ENCODE measurements at places on chromosomes 6 and 20. TPM values are rescaled to one million over a fixed set of nuclear protein-coding genes. Genes with fewer than 3 reads are reported as not detected.

HLA-DRB1 gene
- polyA plus RNA-seq, result 52.1 TPM

FAM83C gene
- polyA plus RNA-seq, result 0.07 TPM

HLA-F gene
- polyA plus RNA-seq, result 6.4 TPM

TCF19 gene
- 20.1 TPM for polyA plus RNA-seq

KCNK16 gene
- not detected for polyA plus RNA-seq

LAMA4 gene
- polyA plus RNA-seq, result 92.2 TPM

METTL24 gene
- polyA plus RNA-seq, result 17.3 TPM

ELOVL2 gene
- 9.0 TPM for polyA plus RNA-seq

SUN5 gene
- polyA plus RNA-seq, result not detected

PKIB gene
- 1.4 TPM for polyA plus RNA-seq

TBX18 gene
- polyA plus RNA-seq, result 9.6 TPM

FAM217A gene
- 1.3 TPM for polyA plus RNA-seq

SLC13A3 gene
- 14.0 TPM for polyA plus RNA-seq

EPHA7 gene
- 47.4 TPM for polyA plus RNA-seq

C6orf52 gene
- polyA plus RNA-seq, result 4.3 TPM

BPI gene
- 1.3 TPM for polyA plus RNA-seq

POLH gene
- 18.9 TPM for polyA plus RNA-seq

PACSIN1 gene
- polyA plus RNA-seq, result 0.91 TPM

MAFB gene
- polyA plus RNA-seq, result 146 TPM

TRDN gene
- 1.8 TPM for polyA plus RNA-seq

PLAGL2 gene
- polyA plus RNA-seq, result 19.9 TPM

TRIM31 gene
- not detected for polyA plus RNA-seq

SYTL3 gene
- polyA plus RNA-seq, result 3.8 TPM

COL9A1 gene
- 49.0 TPM for polyA plus RNA-seq

MOXD1 gene
- 311 TPM for polyA plus RNA-seq

TMEM14B gene
- polyA plus RNA-seq, result 104 TPM

C6orf62 gene
- 145 TPM for polyA plus RNA-seq

PLA2G7 gene
- 3.1 TPM for polyA plus RNA-seq

CALHM4 gene
- 0.64 TPM for polyA plus RNA-seq

ANGPT4 gene
- 0.25 TPM for polyA plus RNA-seq

HCRTR2 gene
- 0.36 TPM for polyA plus RNA-seq

ZNF311 gene
- 5.7 TPM for polyA plus RNA-seq

KCNQ5 gene
- polyA plus RNA-seq, result 0.24 TPM

GPR6 gene
- polyA plus RNA-seq, result not detected

NRSN1 gene
- polyA plus RNA-seq, result 0.60 TPM

BANF2 gene
- not detected for polyA plus RNA-seq

All from right renal pelvis (tissue), 4 donors.